ENCODE measurements at places on chromosomes 2 and 18.

DNA sequence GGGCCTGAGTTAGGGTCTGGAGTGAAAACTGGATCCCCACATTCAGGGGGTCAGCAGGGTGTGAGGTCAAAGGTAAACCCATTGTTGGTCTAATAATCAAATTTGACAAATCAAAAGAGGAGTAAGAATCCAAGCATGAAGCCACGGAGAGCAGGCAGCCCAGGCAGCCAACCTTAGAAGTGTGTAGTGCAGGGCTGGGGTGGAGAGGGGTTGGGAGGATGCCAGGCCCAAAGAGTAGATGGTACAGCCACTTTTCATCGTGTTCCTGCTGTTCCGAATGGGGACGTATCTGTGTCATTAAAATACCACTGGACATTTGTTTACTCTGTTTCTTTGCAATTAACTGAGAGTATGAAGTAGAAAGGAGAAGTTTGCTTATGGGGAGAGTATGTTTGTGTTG, 16.5 kb upstream of the SPTBN1 start:
- DNase-seq, result no peak

DNA sequence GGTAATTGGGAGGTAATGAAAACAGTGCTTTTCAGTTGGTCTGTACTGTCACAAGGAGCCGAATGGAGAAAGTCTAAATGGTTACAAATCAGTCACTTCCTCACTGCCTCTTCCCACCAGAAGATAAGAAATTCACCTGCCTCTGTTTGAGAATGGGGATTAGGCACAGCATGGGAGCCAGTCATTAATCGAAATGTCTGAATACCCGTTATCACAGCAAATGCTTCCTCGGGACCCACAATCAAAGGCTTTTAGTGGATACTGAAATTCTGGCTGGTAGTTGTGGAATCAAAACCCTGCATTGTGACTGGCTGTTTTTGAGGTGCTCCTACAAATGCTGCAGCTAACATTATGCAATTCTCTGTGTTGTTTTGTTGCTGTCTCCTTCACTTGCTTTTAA, 461.0 kb upstream of the MEX3C start:
- DNase-seq, result no peak

DNA sequence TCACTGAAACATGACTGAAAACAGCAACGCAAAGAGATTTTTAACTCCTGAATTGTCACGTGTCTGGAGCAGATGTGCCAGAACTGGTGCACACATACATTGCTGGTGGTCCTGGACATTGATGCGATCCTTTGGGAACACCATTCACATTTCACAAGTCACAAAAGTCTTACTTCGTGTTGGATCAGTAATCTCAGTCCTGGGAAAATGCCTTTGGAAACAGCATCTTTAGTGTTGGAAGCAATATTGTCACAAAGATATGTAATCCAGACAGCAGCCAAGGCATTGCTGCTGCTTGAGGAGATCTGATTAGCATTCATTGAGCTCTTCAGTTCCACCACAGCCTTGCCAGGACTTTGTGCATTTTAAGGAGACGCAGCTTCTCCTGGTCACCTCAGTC, 126.2 kb upstream of the SH3BP4 start:
- DNase-seq, result no peak

GRCh38 chr18:48219037-48219809, 190.0 kb downstream of the ZBTB7C start:
- DNase-seq, result peak; percentile 7

- DNase-seq, result no peak
Measured at GRCh38 chr2:86335865-86336674, 1.4 kb downstream of the REEP1 start.

GRCh38 chr18:10365901-10366300, 88.5 kb upstream of the APCDD1 start:
- no peak for DNase-seq

GRCh38 chr18:6661692-6662415, 67.7 kb upstream of the ARHGAP28 start:
- no peak for DNase-seq

DNA sequence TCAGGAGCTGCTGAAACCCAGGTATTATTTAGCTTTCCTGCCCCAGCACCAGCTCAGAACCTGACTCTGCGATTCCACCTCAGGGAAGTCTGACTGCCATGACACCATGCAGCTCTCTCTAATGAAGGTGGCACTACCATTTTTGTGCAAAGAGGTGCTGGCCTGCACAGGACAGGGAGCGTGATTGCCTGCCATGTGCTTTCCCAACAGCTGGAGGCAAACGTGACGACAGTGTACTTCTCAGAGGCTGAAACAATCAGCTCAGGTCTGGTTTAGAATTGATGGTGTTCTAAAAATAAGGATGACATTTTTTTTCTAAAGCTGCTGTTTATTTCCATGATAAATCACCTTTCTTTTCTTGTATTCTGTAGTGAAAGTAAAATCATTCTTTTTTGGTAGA, 75.2 kb upstream of the TTC39C start:
- no peak for DNase-seq

- no peak for DNase-seq
Measured at GRCh38 chr2:85945172-85945571, 56.4 kb upstream of the ST3GAL5 start.

- no peak for DNase-seq
Measured at GRCh38 chr2:46286715-46287114, 10.5 kb upstream of the EPAS1 start.

DNA sequence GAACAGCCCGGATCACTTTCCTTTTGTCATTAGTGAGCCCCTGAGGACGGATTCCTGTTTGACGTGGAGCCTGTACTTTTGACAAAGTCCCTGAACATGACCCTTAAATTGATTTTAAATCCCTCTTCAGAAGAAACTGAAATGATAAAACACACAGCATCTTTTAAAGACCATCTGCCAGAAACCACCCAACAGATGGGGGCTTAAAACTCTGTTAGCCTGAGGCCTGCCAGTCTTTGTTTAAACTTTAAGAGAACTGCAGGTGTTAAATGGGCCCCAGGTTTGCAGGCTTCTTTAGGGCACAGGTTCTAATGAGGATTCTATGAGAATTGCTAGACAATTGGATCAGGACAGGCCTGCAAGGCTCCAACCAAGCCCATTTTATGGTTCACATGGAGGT, 177.9 kb downstream of the ALK start:
- DNase-seq, result no peak

DNA sequence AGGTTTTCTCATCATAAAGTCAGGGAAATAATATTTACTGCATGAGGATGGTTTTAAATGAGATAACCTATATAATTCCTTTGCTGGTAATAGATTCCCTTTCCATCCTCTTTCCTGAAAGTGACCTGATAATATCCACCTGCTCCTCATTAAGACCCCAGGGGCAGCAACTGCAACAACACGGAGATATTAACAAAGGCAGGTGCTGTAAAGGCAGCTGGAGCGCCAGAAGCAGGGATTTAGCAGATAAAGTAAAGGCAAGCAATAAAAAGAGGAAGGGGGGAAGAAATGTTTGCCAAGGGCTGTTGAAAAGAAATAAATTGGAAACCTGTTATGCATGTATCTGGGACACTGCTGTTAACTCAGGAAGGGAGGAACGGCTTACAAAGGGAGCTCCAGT, 472.6 kb upstream of the KLHL29 start:
- DNase-seq, result no peak

- DNase-seq, result no peak
Measured at GRCh38 chr18:65735155-65735554, 15.7 kb upstream of the CDH7 start.

DNA sequence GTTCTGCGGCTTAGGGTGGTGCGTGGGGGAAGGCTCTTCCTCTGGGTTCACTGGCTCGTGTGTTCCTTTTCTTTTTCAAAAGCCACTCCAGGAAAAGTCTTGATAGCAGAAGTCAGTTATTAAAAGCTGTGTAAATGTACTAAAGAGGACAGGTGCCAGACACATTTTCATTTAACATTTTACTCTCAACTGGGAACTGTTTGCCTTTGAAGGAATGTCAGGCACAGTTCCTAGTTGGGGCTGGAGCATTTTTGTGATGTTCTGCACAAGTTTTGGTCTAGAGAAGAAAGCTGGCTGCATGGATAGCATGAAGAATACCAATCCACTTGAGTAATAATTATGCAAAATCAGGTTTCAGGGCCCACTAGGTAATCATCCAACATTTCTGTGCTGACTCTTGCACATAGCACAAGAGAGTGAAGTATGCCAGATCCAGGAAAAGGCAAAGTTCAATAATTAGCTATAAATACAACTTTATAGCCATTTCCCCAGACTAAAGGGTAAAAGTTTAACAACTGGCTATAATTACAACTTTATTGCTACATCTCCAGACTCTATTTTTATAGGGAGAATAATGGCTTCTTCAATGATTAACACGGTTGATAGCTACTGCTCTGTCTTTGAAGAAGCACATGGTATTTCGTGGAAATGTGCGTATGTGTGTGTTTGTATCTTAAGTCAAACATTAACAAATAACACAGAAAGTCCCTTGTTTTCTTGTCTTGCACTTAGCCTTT, 16.2 kb downstream of the SCYGR8 start:
- DNase-seq, result no peak

DNA sequence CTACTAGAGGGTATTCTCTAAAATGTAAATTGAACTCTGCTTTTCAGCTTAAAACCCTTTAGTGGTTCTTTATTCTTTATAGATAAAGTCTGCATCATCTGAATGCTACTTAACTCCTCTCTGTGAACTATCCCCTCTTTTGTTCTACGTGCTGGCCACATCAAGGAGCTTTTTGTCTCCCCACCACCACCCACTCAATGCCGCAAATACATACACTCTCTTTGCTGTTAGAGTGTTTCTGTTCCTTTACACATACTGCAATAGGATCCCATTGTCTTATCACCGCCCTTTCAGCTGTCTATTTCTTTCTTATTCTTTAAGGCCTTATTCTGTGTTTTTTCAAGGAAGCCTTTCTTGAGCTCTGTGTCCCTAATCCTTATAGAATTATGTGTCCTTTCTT, 83.3 kb downstream of the EML4 start:
- peak; percentile 42 for DNase-seq

DNA sequence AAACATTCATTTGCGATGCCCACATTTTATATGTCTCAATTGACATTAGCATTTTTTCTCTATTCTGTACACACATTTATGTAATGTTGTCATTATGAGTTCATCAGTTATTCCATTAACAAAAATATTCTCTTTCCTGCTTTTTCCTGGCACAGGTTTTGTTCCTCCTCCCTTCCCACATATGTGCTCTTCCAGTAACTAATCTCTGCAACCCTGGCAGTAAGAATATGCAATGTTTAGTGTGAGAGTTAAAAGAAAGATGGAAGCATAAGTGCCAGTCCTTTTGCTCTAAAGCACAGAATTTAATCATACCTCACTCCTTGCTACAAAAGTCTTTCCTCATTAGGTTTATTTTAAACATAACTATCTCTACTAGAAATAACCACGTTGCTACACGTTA, 155.8 kb upstream of the ERBB4 start:
- no peak for DNase-seq

- no peak for DNase-seq
Measured at GRCh38 chr2:234165421-234165820, 114.9 kb downstream of the SPP2 start.

DNA sequence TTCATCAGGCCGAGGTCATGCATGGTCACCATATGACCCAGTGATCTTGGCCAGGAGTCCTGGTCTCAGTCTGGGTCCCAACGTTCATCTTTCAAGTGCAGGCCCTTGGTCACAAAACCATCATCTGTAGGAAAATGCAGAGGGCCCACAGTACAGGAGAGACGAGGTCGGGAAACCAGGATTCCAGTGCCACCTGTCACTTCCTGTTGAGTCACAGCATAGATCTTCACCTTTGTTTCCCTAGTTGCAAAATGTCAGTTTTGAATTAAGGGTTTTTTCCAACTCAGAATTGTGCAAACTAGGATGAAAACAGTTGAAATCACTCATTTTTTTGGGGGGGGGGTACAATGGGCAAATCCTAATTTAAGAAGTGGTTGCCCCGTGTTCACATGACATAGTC, 162.2 kb downstream of the INSIG2 start:
- DNase-seq, result no peak

- no peak for DNase-seq
Measured at GRCh38 chr18:697800-698199, 14.6 kb downstream of the ENOSF1 start.

GRCh38 chr2:2842466-2842865, 511.4 kb upstream of the MYT1L start:
- DNase-seq, result no peak

GRCh38 chr18:40152859-40153258, 1802.2 kb upstream of the PIK3C3 start:
- DNase-seq, result no peak

DNA sequence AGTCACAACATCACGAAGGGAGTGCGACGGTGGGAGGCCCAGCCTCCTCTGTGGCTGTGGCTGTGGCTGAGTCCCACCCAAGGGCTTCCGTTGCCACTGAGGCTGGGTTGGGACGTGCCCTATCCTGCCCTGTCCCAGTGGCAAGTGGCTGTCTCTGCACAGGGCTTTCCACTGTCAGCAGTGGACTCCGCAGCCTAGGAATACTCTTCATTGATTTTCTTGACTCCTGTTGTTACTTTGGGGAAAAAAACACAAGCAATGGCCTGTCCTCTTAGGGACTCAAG, 122.7 kb downstream of the RAB3GAP1 start:
- no peak for DNase-seq

DNA sequence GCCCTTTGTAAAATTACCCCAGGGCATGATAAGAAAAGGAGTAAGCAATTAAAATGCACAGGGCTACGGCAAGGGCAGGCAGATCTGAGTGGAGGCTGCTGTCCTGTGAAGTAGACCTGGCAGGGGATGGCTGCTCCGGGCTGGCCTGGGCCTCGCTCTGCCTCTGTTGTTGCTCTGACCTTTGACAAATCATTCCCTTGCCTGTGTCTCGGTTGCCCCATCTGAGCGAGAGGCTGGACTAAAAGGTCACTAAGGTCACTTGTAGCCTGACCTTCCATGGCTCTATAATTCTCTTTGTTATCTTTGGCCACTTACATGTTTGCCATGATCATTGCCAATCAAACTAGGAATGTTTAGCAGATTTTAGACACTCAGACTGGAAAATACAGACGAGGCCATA, 118.1 kb downstream of the KLHL29 start:
- DNase-seq, result no peak

- DNase-seq, result no peak
Measured at GRCh38 chr2:180040146-180040925, 33.2 kb upstream of the CWC22 start.

DNA sequence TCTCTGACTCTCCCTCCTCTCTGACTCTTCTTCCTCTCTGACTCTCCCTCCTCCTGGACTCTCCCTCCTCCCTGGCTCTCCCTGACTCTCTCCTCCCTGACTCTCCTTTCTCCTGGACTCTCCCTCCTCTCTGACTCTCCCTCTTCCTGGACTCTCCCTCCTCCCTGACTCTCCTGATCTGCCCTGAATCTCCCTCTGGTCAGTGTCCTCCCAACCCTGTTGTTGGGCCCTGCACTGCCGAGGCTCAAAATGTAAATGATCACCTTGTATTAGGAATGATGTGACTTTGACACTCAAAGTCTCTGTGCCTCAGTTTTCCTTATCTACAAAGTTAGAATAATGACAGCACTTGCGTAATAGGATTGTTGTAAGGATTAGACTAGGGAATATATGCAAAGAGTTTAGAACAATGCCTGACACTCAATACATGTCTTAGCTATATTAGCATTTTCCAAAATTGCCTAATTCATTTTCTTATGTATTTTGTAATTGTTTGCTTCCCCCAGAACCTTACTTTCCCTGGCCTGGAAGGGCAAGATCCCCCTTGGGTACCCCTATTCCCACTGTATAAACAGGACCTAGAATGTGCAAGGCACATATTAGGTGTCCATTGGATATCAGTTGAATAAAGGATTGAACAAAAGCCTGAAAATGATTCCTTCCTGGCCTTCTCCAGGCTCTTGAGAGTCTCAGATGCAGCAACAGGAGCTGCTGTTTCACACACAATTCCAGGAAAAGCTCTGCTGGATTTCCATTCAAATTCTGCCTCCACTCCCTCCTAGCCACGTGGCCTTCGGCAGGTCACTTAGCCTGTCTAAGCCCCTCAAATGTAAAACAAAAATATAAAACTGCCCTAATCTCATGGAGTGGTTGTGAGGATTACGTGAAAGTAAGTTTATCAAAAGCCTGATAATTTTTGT, 170.1 kb downstream of the INHBB start:
- DNase-seq, result no peak

Measured in activated CD8-positive, alpha-beta T cell treated with anti-CD3 and anti-CD28 coated beads, Interleukin-2, amount 10 ng/mL, durations not matched to agents 7 days and 5 days (primary cell).